ENCODE measurements at places on chromosomes 7 and 10.

- no peak for DNase-seq
Measured at GRCh38 chr10:104021246-104021645, 54.3 kb downstream of the SLK start.

GRCh38 chr7:2071133-2071832 is 161.5 kb downstream of the MAD1L1 start:
- no peak for DNase-seq

DNA sequence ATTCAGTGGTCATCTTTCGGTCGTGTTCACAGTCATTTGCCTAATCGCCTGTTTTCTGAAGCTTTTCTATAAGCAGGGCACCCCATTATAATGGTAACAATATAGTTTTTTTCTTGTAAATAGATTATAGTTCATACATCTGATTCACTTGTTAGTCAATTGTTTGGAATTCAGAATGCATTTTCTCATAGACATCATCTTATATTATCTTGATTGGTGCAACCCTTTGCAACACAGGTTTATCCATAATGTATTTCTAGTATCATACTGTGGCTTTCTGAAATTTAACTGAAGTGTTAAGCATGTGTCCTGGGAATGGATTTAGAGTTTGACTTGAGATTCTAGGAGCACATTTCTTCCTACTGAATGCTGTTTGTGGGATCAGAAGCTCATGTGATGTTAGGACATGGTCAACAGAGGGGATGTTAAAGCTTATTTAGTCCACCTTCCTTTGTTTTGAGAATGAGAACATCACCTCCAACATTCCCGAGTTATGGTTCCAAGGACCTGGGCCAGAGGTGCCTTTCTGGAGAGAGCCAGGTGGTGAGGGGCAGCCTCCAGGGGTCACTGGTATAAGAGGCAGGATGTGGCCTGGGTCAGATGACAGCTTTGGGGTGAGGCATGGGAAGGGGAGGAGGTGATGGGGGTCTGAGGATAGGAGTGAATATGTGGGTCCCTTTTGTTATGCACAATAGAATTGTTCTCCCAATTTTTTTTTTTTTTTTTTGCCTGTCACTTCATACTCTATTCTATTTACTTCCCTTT is 415.6 kb downstream of the EXOC4 start:
- DNase-seq, result no peak

DNA sequence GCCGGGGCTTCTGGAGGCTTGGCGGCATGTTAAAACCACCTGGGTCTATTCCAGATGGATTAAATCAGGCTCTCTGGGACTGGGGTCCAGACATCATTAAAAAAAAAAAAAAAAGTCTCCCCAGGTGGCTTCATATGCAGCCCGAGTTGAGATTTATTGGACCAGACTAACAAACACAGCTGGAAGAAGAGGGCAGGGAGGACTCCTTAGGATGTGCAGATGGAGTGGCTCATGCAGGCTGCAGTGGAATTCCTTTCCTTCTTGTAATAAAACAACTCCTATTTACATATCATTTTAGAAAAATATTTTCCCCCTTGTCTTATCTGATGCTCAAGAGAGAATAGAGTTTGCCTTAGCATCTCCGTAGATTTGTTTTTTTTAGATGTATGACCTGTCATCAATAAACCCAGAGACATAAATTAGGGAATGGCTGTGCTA is 238.1 kb downstream of the CAMK1D start:
- DNase-seq, result no peak

DNA sequence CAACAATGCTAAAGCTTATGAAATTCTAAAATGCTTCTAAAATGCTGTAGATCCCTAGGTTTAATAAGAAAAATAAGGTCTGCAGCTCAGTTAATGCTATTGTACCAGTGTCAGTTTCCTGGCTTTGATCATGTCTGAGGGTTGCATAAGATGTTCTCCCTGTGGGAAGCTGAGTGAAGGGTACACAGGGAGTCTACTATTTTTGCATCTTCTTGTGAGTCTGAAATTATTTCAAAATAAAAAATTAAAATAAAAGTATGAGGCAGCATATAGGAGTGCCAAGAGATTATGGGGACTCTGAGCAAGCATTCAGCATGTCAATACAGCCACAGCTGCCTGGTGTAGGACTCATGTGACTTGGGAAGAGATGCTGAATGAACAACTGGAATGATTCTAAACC is 14.7 kb downstream of the CHST15 start:
- no peak for DNase-seq

DNA sequence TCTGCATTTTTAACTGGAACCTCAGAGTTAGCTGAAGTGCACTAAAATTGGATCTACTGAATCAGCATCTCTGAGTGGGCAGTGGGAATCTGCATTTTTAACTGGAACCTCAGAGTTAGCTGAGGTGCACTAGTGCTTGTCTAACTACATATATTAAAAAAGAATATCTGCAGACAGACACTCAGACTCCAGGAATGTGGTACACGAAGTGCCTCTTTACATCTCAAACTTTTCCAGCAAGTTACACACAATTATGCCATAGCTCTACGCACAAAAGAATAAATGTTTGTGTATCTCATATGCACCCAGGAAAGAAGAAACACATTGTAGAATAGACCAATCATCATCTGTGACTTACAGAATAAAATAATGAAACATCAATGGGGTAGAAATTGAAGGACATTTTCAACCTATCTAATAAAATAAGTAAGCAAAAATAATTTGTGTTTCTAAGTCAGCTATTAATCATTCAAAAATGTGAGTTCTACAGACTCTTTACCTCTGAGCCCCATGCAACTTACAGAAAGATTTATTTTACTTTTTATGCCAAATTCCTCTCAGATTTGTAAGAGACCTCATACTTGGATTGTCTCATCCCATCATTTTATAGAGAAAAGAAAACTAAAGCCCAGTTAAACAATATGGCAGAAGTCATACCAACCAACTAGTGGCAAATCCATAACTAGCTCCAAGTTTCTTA is 28.3 kb downstream of the PPP1R3A start:
- no peak for DNase-seq

GRCh38 chr10:100987685-100988049 is 324 bp downstream of the TWNK start:
- DNase-seq, result no peak

- no peak for DNase-seq
Measured at GRCh38 chr10:119319161-119319919, 112.0 kb downstream of the GRK5 start.

GRCh38 chr10:1217661-1218060 is 161.5 kb downstream of the WDR37 start:
- DNase-seq, result no peak

DNA sequence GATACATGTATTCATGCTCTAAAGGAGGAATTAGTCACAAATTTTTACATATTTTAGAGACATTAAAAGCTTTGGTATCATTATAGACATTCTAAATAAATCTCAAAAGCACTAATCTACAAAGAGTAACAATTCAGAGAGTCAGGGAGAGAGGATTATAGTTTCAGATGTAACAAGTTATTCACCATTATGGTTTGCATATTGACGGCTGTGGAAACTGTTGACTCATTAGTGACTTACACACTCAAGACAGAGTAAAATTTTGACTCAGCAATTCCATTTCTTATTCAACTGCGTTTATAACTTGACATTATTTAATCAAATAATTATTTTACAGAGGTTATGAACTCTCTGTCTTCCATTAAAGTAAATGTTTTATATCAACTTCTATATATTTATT is 95.4 kb upstream of the SEMA3C start:
- DNase-seq, result no peak

- DNase-seq, result no peak
Measured at GRCh38 chr7:43782768-43783555, 24.5 kb downstream of the BLVRA start.

DNA sequence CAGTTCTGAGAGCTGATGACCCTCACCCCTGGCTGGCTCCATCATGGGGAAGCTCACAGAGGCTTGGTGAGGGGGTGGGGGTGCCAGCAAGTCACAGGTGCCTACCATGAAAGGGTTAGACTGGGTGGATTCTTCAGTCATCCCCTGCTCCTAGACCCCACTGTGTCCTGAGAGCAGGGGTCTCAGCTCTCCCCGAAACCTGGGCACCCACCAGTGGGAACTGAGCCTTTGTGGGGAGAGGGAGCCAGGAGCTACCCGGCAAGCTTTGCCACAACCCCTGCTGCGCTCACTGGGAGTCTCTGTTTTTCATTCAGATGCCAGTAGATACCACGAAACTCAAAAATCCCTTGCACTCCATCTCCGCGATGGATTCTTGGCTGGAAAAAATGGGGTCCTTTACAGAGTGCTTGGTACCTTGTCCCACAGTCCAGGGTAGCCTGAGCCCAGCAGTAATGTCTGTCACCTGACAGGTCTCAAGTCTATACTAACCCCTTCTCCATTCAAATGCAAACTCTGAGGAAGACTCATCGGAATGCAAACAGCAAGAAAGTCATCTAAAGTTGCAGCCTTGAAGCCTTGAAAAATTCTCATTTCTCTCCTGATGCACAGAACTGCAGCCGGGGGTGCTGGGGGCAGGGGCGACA is 48.9 kb upstream of the ENO4 start:
- DNase-seq, result no peak

GRCh38 chr10:26448292-26448691 is 10.2 kb downstream of the APBB1IP start:
- no peak for DNase-seq

- DNase-seq, result no peak
Measured at GRCh38 chr7:128727239-128727638, 11.9 kb upstream of the CALU start.

- no peak for DNase-seq
Measured at GRCh38 chr10:14487488-14487883, 156.8 kb upstream of the FRMD4A start.
